Stimulated activated CD8-positive, alpha-beta memory T cell treated with anti-CD3 and anti-CD28 coated beads, Interleukin-15, amount 100 ng/mL, for 24 hours (primary cell): ENCODE measurements at places on chromosomes 3 and 15.

- no peak for DNase-seq
These were observed 7.2 kb downstream of the EOMES start for GRCh38 chr3:27714692-27715453.

DNA sequence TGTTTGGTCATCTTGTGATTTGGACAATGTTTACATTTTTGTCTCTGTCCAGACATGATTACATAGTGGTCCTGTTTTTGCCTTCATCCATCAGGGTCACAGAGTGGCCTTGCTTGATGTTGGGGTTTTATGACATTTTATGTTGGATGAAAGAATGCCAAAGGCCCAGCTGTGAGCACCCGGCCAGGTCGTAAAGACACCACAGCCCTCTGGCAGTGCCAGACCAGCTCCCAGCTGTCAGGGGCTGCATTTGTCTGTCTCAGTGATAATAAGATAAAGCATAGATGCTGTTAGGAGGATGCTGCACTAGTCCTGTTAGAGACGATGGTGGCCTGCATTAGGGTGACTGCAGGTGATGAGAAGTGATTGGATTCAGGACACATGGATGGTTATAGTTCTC is 117.5 kb downstream of the FAM174B start:
- DNase-seq: no peak

DNA sequence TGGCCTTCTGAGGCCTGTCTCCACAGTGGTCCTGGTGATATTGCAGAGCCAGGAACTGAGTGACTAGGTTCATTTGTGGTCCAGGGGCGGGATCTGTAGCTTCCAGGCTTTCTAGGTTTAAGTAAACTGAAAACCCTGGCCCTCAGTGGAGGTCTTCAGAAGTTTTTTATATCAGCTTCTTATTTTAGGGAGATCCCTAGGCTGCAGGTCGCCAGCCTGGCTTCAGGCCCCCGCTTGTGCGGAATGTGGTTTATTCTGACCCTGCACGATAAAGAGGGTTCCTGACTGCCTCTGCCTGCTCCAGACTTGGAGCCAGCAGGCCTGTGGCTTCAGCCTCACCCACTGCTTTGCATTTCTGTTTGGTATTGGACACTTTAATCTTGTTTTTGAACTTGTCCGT is 133.9 kb upstream of the PLXNA1 start:
- DNase-seq: no peak

DNA sequence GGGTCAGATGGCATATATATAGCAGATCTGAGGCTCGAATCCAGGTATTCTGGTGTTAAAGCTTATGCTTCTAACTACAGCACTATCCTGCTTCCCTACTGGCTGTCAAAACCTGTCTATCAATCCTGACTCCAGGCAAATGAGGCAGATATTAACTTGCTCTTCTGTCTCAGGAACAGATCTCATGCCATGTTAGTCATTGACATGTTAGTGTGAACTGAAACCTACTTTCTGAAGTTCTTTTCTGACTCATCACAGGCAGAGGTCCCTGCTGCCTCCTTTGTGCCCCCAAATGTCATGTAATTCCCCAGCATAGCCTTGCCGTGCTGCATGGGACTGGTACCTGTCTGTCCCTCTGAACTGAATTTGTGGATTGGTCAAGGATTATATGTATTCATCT is 125.0 kb upstream of the SMAD3 start:
- DNase-seq: no peak

DNA sequence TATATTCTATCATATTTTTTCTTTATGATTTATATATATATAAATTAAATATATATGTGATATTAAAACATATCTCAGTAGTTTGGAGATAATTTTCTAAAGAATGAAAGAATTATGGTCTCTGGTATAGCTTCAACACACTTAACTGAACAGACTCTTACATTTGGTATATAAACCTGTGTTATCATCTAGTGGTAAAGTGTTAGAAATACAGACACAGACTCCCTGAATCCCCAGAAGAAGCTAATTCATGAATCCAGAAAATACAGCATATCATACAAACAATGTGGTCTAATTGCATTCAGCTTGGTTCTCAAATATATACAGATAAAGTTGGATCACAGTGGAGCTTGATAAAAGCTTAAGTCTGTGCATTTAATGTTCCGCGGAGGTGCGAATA is 1100.4 kb downstream of the ROBO2 start:
- DNase-seq: no peak
